Effector memory CD4-positive, alpha-beta T cell (primary cell): ENCODE measurements at places on chromosomes 4 and X.
A peak's percentile ranks its signal among the peaks of the same experiment; 100 is the strongest.

DNA sequence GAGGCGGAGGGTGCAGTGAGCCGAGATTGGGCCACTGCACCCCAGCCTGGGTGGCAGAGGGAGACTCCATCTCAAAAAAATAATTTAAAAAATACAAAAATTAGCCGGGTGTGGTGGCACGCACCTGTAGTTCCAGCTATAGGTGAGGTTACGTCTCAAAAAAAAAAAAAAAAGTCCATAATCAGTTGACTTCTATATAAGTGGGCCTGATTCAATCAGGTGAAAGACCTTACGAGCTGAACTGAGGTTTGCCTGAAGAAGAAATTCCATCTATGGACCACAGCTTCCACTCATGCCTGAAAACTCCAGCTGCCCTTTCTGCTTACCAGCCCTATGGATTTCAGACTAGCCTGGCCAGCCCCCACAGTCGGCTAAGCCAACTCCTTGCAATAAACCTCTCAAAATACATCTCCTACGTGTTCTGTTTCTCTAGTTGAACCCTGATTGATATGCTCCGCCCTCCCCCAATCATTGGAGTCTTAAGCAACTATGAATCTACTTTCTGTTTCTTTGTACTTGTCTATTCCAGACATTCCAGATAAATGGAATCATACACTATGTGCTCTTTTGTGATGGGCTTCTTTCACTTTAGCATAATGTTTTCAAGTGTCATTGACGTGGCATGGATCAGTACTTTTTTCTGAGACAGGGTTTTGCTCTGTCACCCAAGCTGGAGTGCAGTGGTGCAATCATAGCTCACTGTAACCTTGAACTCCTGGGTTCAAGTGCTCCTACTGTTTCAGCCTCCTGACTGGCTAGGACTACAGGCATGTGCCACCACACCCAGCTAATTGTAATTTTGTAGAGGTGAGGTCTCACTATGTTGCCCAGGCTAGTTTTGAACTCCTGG lies 36.6 kb downstream of the SAT1 start:
- DNase-seq = no peak

DNA sequence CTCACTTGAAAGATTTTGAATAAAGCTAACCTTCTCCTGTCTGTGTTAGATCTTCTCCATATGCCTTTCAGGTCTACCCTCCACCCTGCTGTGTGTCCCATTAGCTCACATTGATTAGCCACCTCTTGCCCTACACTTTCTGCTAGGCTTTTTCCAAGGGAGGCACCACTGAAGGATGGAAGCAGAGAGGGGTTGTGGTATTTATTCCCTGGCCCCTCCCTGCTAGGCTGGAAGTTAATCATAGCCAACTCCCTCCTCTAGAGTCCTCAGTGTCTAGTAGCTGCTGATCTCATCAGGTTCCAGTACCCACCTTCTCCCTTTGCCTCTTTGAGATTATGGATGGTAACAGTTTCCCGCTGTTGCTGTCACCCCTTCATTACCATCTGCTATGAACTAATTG lies 8.9 kb upstream of the SMIM43 start:
- DNase-seq = no peak

GRCh38 chr4:95290702-95291101 lies 258.1 kb downstream of the UNC5C start:
- no peak for DNase-seq

DNA sequence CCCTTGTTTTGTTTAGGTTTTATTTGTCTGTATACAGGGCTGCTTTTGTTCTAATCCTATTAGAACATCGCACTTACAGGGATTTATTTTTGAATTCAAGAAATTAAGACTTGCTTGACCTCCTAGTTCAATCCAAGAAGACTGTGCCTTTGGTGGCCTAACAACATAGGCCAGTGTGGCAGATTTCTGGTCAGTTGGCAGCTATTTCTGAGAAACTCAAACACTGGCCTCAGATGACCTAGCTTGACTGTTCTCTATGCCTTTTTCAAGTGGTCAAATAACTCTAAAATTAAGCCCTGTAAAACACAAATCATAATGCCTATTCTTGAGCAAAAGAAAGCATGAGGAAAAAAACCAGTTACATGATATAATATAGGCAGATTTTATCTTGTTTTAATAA lies 89.3 kb upstream of the GPR34 start:
- DNase-seq = no peak

DNA sequence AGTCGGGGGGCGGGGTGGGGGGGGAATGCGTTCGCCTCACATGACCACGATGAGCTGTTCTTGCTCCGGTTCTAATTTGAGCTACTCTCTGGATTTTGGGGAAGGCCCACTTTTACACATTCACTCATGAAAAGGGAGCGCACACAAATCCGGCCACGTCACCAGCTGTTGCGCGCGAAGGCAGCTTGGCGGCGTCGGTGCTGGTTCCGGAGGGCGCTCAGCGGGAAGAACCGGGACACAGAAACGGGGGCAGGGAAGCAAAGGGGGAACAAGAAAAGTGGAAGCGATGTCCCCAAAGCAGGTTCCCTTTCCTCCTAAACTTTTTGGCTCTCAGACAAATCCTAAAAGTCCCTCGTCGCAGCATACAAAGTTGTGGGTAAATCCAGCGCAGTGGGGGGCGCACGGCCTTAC lies 605 bp downstream of the ANXA5 start:
- peak; percentile 42 for DNase-seq

GRCh38 chrX:151323054-151323453 lies 74.0 kb upstream of the VMA21 start:
- no peak for DNase-seq

DNA sequence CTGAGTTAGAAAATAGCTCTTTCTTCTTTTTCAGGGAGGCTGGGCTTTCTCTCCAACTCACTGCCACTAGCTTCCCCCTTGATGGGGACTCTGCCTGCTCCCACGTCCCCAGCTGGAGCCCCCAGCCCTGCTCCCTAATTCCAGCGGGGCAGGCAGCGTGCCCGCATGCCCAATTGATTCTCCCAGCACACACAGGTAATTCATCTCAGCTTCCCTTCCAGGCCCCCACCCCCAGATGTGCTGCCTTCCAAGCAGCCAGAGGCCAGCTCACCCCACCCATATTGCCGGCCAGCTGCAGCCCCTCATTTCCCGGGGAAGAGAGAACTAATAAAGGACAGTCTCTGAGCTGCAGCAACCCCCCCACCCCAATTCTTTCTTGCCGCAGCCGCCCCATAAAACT lies 69.8 kb downstream of the EFNB1 start:
- DNase-seq = no peak

DNA sequence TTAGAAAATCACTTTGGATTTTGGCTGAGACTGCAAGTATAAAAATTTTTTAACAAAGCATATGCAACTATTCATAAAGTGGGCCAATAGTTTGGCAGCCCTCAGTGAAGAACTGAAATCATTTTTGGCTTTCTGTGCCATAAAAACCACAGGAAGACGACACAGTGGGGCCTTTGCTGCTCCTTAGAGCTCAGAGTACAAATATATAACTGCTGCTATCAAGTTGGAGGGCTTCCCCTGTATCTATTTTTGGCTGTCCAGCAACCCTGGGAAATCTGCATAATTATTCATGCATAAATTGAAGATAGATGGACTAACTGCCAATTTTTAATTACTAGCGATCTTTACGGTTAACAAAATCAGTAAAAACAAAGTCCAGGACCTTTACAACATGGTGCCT lies 51.5 kb upstream of the FTHL17 start:
- no peak for DNase-seq

GRCh38 chrX:97564496-97564895 lies 680.8 kb downstream of the RPA4 start:
- DNase-seq = no peak

DNA sequence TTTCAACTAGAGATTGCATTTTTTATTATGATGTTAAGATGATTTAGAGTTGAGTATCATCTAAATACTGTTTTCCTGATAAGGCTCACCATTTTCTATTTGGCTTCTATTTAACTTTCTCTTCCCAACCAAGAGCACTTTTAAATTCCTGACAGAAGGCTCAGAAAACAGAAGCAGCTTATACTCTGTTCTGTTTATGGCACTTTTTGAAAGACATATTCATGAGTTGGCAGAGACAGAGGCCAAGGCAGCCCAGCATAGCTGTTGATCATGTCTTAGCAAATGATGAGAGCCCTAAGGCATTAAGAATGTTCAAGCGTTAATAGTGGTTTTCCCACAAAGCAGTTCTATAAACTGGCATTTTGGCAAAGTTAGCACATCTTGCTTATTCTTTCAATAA lies 330.3 kb downstream of the TRAM1L1 start:
- DNase-seq = no peak

DNA sequence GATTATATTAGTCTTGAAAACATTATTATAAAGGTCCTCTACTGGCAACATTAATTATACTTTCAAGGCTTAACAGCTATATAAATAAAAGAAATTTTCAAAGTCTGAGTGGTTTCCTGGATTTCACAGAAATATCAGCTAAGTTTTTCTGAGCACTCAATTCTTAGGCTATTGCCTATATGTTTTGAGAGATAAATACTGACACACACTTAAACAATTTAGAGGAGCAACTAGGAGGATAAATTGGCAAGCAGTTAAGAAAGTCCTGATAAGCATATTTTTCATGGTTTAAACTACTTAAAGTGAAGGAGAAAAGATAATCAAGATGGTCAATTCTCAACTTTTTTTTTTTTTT lies 2.7 kb upstream of the MGARP start:
- DNase-seq = no peak

DNA sequence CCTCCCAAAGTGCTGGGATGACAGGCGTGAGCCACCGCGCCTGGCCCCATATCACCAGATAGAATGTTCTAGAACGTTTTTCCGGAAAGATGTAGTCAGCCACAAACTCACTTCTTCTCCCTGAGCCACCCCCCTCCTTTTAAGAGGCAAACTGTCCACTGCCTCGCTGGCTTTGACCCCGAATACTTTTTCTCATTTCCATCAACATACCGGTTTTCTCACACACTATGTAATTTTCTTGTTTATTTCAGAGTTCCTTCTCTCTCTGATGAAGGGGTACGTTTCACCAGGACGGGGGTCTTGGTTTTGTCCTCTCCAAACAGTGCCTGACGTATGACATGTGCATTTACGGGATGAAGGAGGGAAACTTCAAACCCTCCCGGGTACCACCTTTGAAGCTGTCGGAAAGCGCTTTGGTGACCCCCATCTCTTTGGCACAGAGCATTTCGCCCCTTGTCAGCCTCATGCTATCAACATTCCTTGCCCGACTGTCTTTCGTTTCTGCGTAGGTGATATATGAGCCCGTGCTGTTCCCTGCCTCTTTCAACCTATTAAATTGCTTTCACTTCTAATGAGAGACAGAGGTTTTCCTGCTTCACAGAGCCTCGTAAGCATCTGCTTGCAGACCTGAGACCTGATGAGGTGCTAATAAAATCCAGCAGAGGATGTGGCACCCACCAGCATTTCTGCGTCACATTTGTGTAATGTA lies 73.8 kb downstream of the CRLF2 start:
- no peak for DNase-seq

- no peak for DNase-seq
Observed at GRCh38 chrX:65821721-65822496, 154.5 kb downstream of the MSN start.

GRCh38 chr4:2757426-2757825 lies 1.3 kb upstream of the TNIP2 start:
- no peak for DNase-seq

- no peak for DNase-seq
Observed at GRCh38 chr4:5446595-5447226, 261.6 kb downstream of the EVC2 start.

- DNase-seq = no peak
Observed at GRCh38 chrX:338281-338835, 19.8 kb upstream of the GTPBP6 start.

GRCh38 chr4:48129307-48130014 lies 4.6 kb downstream of the TXK start:
- no peak for DNase-seq

- DNase-seq = no peak
Observed at GRCh38 chr4:113674733-113675132, 86.8 kb downstream of the CAMK2D start.

- no peak for DNase-seq
Observed at GRCh38 chrX:150648296-150648940, 44.8 kb upstream of the MTMR1 start.

DNA sequence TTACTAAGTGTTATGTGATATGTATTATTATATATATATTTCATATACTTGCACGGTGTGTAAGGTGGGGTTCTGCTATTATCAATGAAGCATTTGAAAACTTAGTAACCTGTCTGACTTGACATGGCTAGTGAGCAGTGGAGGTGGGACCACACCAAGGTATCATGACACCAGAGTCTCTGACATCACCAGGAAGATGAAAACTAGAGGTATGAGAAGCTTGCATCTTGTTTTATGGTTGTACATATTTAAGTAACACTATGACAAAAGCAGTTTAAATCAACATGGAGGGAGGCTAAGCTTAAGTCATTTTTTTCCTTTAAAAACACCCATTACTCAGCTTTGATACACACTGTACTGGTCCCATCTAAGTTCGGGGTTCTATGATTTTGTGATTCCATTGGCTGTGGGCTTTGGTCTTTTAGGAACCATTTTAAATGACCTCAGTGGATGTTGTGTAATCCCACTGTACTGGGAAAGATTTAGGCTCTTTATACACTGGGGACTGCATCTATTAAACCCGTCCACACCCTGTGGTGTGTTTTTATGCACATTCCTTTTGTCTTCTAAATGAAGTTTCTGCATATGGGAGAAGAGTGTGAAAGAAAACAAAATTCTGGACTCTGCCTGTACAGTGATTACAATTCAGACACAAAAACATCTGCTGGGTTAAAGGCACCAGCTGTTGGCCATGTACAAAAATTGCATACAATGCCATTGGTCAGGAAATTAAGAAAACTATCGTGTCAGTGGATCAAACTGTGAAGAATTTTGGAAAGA lies 570.6 kb downstream of the SPRY1 start:
- DNase-seq = no peak

- no peak for DNase-seq
Observed at GRCh38 chr4:78311306-78311705, 240.3 kb upstream of the ANXA3 start.

DNA sequence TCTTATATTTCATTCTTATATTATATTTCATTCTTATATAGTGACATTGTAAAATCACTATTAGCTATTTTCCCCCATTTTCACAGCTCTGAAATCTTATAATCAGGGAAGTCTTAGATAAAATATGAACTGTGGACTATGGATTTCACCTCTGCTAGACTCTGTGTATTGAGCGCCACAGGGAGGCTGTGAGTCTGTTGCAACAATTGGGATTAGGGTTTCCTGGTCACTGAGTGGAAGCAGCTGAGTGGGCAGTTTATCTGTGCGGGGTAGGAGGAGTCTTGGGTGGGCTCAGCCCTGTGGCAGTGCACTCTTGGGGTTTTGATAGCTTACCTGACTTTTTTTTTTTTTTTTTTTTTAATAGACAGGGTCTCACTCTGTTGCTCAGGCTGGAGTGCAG lies 249.5 kb downstream of the PTTG2 start:
- DNase-seq = no peak

DNA sequence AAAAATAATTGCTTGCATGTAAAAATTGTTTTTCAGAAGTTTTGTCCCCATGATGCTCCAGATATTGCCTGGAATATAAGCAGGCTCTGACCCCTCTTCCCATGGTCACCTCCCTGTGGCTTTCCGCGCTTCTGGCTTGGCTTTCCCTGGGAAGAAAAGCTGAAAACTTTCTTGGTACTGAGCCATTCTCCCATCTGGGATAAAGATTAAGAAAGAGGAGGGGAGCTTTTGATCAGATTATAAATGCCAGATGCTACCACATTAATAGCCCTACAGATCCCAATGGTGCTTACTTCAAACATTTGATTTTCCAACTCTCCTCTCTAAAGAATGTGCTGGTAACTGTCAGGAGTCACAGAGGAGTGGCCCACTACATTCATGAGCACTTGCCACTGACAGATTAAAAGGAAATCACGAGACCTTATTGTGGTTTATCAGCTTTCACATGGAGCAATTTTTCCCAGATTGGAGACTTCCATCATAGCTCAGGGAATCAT lies 54.4 kb upstream of the GAB1 start:
- DNase-seq = no peak

- no peak for DNase-seq
Observed at GRCh38 chrX:139831675-139832456, 101.0 kb downstream of the ATP11C start.
